NCI-H510A treated with DMSO at 0.1 percent for 48 hours (cell line): ENCODE measurements at places on chromosomes 5 and 9.

GRCh38 chr5:112549605-112550166 is 130.6 kb upstream of the EPB41L4A start:
- no peak for DNase-seq

GRCh38 chr9:19119246-19119645 is 8.0 kb downstream of the PLIN2 start:
- DNase-seq: no peak

DNA sequence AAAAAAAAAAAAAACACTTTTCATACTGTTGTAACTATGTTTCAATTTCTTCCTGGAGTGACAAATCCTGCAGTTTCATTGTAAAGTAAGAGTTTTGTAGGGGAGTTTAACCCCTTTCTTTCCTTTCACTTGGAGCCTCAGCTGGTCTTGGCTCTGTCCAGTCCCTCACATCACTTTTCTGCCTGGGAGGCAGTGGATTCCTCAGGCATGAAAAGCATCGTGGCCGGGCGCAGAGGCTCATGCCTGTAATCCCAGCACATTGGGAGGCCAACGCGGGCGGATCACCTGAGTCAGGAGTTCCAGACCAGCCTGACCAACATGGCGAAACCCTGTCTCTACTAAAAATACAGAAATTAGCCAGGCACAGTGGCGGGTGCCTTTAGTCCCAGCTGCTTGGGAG is 45.6 kb upstream of the MYO10 start:
- DNase-seq: no peak

DNA sequence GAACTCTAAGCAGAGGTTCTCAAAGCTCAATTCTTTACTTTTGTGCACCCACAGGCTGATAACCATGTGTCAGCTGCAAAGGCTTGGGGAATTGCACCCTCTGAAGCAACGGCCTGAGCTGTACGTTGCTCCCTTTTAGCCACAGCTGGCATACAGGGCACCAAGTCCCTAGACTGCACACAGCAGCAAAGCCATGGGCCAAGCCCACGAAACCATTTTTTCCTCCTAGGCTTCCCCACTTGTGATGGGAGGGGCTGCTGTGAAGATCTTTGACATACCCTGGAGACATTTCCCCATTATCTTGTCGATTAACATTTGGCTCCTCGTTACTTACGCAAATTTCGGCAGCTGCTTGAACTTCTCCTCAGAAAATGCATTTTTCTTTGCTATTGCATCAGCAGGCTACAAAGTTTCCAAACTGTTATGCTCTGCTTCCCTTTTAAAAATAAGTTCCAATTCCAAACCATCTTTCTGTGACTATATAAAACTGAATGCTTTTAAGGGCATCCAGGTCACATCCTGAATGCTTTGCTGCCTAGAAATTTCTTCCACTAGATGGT is 23.0 kb downstream of the KIAA0825 start:
- DNase-seq: no peak

GRCh38 chr5:175749591-175749990 is 91.7 kb downstream of the HRH2 start:
- no peak for DNase-seq

GRCh38 chr5:177498013-177498787 is 796 bp upstream of the PDLIM7 start:
- DNase-seq: no peak

DNA sequence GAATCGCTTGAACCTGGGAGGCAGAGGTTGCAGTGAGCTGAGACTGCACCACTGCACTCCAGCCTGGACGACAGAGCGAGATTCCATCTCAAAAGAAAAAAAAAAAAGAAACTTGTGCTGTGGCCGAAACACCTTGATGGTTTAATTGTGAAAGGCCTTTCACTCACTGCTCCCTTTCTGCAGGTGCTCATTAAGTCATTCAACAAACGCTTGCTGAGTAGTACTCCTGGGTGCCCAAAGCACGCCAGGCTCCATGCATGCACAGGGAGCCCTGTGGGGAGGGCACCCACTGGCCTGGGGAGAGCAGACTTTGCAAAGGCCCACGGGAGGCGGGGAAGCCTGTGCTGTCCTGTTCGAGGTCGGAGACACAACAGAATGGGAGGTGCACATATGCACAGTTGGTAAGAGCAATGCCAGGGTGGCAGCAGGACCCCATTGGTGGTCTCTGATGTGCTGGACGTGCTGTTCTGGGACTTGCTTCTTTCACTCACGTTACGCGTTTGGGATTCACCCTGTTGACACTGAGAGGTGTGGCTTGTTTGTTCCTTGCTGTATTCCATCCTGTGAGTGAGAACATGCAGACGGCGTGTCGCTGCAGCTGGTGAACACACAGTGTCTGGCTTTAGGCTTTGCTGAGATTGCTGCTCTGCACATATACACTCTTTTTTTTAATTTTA is 3.0 kb upstream of the ENTPD2 start:
- DNase-seq: peak; percentile 11

DNA sequence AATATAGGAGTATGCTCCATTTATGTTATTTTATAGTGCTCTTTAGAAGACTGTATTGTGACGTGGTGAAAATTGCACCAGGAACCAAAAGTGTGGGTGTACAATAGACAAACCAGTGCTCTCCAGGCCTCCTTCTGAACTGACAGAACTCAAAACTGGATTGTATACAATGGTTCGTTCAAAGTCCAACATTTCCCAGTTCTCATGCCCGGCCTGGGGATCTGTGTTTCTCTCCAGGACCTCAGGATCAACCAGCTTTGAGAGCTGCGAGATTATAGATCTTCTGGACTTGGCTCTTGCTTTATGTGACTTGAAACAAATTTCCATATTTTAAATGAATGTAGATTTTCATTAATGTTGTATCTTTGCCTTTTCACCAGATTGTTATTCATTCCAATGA is 60.8 kb upstream of the CER1 start:
- DNase-seq: no peak

DNA sequence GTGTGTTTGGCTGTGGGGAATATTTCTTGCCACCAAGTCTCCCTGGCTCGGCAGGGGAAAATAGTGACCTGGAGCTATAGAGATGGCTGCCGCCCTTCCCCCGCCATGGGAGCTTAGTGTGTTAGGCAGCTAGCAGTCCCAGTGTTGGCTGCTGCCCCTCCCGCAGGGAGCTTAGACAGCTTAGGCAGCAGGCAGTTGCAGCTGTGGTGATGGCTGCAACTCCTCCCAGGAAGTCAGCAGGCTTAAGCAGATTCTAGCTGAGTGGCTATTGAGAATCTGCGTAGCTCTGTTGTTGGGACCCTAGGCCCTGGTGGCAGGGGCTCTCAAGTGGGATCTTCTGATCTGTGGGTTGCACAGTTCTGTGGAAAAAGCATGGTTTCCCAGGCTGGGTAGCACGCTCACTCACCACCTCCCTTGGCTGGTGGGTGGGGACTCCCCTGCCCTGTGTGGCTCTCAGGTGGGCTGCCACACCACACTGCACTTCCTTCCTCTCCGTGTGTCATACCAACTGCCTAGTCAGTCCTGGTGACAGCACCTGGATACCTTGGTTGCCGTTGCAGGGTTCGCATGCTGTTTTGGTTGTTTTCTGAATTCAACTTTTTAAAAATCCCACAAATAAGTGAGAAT is 9.3 kb downstream of the OR1N2 start:
- no peak for DNase-seq

DNA sequence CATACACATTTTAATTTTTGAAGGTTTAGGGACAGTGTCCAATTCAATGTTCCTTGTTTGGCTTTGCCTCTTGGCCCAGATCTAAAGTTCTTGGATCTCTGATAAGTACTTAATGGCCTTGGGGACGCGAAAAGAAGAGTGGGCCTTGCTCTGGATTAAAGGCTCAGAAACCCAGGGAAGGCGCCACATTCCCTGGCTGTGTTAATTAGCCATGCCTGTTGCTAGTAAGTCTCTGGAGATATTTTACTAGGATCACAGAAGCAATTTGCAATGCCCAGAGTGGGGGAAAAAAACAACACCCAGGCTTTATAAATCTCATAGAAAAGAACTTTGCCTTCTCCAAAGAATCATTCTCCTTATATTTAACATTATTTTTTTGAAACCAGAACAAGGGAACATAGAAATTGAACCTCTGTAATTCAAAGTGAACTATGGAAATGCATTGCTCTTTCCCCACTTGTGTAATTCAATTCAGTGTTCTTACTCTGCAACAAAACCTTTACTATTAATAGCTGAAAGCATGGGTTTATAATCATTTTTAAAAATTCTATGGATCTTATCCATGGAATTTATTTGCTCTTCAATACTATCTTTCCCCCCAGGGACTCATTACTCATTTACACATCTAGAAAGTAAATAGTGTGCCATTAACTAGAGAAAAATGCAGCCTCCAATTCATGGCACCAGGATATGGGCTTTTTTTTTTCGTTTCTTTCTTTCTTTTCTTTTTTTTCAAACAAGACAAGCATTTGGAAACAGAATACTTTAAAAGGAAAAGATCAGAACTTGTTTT is 172.2 kb upstream of the ANKRD55 start:
- DNase-seq: no peak

- DNase-seq: no peak
Measured at GRCh38 chr5:178671602-178672144, 44.8 kb upstream of the CLK4 start.

GRCh38 chr5:93612855-93613243 is 29.8 kb downstream of the NR2F1 start:
- DNase-seq: no peak

DNA sequence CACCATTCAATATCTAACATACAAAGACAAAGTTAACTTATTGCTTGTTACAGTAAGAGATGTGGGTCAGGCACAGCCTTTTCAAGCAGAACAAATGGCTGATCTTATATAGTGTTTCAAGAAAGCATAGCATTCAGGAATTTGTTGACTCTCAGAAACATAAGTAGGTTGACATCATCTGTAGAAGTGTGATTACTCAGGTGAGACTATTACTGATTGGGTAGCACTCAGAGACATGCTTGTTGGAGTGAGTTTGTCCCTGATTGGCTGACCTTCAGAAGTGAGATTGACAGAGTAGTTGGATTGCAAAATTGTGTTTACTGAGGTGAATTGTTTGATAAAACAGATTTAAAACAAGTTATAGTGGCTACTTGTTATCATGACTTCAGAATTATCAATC is 30.7 kb upstream of the TNPO1 start:
- DNase-seq: peak; percentile 4

- no peak for DNase-seq
Measured at GRCh38 chr9:91689006-91689405, 261.0 kb downstream of the ROR2 start.

GRCh38 chr5:149801307-149801990 is 71.3 kb downstream of the PPARGC1B start:
- DNase-seq: peak; percentile 59

- DNase-seq: no peak
Measured at GRCh38 chr9:113589890-113590289, 126.4 kb downstream of the RGS3 start.

- no peak for DNase-seq
Measured at GRCh38 chr5:131541762-131542161, 93.3 kb downstream of the RAPGEF6 start.

DNA sequence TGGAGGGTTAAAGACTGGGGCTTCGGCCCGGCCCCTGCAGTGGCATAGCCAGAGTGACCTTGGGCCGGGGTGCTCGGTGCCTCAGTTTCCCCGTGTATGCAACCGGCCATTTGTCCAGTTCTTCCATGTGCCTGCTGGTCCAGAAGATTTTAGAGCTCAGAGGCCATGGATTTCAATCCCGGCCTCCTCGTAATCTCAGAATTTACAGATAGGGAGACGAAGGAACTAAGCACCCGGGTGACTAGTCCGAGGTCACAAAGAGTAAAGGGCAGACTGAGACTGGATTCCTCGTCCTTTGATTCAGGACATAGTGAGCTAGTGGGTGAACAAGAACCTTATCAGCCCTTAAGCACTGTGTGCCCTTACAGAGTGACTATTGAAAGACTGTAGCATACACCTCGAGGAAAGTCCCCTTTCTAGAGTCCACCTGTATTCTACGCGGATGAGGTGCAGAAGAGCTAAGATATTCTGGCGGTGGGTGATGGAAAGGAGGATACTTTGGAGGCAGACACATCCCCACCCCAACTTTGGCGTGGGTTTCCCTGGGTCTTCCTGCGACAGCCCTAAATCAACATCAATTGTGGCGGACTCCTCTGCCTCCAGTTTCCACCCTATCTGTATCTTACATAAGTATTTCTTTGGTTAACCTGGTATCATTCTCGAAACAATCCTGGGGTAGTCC is 597 bp downstream of the SLC31A1 start:
- DNase-seq: peak; percentile 61

DNA sequence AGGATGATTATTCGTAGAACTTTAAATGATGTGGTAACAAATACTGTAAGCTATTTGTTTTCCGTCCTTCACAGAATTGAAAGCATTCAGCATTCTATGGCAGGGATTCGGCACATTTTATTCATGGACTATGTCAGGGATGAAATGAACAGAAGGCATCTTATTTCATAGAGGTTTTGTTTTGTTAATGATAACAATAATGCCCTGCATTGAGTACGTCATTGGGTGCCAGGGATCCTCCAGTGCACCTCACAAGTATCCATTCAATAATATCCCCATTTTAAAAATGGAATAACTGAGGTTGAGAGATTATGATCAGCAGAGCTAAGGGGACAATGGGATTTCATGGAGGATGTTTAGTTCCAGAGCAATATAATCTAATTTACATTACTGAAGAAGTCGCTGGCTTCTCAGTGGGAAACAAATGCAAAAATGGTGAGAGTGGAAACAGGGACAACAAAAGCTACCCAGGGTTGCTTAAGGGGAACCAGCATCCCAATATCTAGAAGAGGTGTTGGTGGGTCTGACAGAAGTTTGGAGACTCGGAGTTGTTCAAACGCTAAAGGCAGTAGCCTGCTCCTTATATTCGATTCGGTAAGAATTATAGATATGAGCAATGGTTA is 985.7 kb upstream of the WWC1 start:
- no peak for DNase-seq

DNA sequence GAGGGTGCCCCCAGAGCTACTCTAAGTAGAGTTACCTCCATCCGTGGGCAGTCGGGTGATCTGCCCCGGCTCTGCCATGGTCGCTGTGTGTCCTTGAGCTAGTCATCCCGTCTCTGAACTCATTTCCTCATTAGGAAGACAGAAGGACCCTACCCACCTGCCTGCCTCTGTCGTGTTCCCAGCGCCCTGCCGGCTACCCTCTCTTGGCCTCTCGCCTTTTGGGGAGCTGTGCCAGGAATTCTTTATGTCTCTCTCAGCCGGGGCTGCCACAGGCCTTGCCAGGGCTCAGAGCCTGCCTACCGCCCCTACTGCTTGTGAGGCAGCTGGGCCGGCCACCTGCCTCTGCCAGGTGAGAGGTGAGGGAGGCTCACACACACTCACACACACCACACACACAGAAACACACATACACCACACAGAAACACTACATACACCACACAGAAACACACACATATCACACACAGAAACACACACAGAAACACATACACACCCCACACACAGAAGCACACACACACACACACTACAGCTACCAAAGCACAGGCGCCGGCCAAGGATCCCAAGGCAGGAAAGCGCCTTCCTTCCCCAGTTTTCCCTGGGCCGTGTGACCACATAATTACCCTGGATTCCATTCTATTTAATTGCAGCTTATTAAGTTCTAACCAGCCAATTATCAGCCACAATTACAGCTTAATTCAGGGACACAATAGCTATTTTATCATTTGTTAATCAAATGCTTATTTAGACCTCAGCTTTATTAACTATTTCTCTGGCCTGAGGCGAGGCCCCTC is 41.7 kb downstream of the UNC5A start:
- DNase-seq: peak; percentile 37

GRCh38 chr5:168691891-168692290 is 112.7 kb upstream of the PANK3 start:
- no peak for DNase-seq
